ENCODE measurements at places on chromosomes 2 and 18. TPM values are rescaled to one million over a fixed set of nuclear protein-coding genes. Genes with fewer than 3 reads are reported as not detected.

GULP1 gene
- 43.0 TPM for total RNA-seq

NEU2 gene
- total RNA-seq = not detected

ALPI gene
- not detected for total RNA-seq

GPR35 gene
- 0.33 TPM for total RNA-seq

COL4A4 gene
- not detected for total RNA-seq
